ENCODE measurements at places on chromosomes 4 and X.

- no peak for DNase-seq
These were observed 58.9 kb downstream of the CHIC2 start for GRCh38 chr4:54005475-54005874.

- no peak for DNase-seq
These were observed at the start of gene MAGEB18 for GRCh38 chrX:26138274-26138673. Gene MAGEB18 (plus strand): TSS chrX:26138343. CDS start chrX:26138986, 643 bp downstream.

DNA sequence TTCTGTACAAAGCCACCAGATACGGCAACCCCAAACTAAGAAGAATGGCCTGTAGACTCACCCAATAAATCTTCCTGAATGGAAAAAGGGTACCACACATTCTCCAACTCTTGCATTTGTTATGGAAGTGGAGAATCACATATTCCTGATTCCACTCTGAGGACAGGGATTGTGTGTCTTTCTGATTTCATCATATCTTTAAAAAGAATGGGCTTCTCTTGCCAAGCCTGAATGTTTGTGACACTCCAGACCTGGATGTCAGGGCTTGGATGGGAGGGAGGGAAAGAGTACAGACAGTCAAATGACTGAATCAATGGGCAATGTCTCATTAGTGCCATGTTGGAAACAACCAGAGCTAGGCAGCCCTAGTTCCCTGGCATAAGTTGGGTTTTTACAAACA, 77.4 kb downstream of the PLAC1 start:
- DNase-seq, result no peak

DNA sequence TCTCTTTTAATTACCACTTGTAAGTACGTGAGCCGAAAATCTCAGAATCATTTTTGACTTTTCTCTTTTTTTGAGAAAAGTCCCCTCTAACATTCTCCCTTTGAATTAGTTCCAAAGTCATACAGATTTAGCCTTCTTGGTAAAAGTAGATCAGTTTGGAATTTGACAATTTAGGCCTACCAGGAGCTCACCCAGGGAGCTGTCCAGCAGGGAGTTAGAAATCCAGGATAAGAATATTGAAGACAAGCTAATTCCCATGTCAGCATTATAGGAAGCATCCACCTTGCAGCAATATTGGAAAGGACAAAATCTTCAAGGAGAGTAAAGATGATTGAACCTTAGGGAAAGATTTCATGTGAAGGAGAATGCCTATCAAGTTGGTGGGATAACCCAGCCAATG, 352.2 kb upstream of the CPEB2 start:
- DNase-seq, result no peak

- no peak for DNase-seq
These were observed 32.9 kb downstream of the CPEB2 start for GRCh38 chr4:15035159-15035558.

DNA sequence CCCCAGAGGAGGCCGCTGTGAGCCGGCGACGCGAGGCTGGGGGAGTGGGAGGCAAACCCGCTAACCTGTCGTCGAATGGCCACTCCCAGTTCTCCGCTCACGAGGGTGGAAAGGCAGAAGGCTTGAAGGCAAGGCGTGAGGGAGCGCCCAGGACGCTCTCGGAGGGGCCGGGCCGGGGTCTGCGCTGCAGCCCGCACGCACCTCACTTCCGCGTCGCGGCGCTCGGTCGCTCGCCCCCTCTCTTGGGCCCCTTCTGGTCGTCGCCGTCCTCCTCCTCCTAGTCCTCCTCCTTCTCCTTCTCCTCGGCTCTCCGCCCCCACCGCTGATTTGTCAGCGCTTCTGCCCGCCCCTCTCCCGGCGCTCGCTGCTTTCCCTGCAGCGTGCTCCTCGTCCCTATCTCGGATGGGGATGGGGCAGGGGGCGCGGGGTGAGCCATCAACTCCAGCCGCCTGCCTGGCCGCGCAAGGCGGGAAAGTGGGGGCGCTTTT, at the start of gene SNCA:
Gene SNCA, minus strand, starts transcription at position 265 of the 488 bp plus-strand sequence. CDS start 1,494 bp downstream, outside the sequence.
- no peak for DNase-seq

GRCh38 chr4:41156574-41156973, 57.8 kb downstream of the APBB2 start:
- DNase-seq, result no peak

DNA sequence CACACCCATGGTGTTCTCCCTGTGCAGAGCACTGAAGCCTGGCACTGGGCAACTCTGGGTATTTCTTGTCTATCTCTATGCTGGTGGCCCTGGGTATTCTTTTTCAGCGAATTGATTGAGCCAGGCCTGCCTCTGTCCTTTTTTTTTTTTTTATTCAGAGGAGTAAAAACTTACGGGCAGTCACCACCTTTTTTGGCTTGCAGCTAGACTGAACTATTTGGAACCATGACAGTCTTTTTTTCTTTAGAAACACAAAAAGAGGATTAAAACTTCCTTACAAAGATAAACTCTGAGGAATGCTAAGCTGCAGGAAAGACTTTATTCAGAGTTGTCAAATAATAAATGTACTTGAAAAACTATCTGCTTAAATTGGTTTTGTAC, 119.2 kb upstream of the STIM2 start:
- DNase-seq, result no peak

DNA sequence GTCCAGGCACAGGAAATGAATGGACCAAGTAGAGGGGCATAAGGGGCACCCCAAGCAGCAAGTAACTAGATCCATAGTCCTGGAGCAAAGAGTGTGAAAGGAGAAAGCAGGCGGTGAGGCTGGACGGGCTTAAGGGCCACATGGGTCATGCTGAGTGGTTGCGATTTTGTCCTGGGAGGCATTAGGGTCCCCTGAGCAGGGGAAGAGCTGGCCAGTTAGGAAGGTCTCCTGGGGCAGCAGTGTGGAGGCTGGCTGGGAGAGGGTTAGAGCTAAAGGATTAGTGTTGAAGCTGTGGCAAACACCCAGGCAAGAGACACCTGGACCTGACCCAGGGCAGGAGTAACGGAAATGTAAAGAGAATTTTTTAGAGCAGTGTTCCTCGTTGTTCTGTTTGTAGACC, 26.5 kb downstream of the MYOZ2 start:
- no peak for DNase-seq

DNA sequence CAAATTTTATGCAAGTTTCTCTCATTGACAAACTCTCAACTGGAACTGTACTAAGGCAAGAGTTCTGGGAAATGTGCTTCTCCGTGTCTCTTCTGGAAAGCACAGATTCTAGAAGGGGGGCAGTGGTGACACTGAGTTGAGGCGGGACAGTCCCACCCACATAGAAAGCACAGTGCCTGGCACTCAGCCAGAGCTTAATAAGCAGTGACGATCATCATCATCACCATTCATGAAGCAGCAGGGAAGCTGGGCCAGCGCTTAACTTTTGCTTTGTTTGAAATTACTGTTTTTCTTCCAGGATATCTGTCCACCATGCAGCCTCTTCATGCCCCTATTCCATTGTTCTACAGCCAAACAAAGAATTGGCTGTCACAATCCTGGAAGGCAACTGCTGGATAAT, 60.3 kb downstream of the BEND2 start:
- DNase-seq, result no peak

- DNase-seq, result no peak
These were observed at the start of gene NHSL2 for GRCh38 chrX:71910643-71910985. Gene NHSL2 (plus strand): TSS chrX:71910845.

- no peak for DNase-seq
These were observed 66.2 kb downstream of the MAGEA1 start for GRCh38 chrX:153245288-153245731.

GRCh38 chrX:56987741-56988140, 7.6 kb downstream of the SPIN3 start:
- DNase-seq, result no peak

DNA sequence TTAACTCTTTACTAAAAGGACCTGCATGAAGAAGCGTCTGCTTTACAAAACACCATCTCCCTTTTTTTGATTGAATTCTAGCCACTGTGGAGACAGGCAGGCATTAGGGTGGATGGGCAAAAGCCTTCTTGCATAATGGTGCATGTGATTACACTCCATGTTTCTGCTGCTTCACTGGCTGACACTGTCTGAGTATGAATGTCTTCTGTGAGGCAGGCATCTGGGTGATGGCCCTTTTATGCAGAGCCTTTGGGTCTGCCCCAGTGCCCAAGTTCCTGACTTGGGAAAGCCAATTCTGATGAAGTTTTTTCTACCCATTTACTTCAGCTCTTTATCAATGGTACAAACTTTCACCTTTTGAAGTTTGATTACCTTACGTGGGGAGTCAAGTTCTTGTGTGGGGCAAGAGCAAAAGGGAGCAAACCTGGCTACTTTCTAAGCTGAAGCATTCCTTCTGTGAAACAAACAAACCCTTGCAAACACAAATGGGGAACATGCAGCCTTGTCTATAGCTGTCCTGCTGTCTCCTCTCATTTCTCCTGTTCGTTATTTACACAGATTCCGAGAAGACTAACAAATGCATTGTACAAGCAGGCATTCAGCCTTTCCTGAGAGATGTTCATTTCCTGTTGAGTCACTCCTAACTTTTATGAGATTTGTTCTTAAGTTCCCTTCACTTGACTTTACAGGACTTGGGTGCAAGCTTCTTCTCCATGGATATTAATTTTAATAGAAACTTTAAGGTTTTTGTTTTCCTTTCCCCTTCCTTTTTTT, 301.9 kb downstream of the TLL1 start:
- DNase-seq, result no peak

GRCh38 chr4:149409555-149409962, 406.1 kb downstream of the IQCM start:
- DNase-seq, result no peak

DNA sequence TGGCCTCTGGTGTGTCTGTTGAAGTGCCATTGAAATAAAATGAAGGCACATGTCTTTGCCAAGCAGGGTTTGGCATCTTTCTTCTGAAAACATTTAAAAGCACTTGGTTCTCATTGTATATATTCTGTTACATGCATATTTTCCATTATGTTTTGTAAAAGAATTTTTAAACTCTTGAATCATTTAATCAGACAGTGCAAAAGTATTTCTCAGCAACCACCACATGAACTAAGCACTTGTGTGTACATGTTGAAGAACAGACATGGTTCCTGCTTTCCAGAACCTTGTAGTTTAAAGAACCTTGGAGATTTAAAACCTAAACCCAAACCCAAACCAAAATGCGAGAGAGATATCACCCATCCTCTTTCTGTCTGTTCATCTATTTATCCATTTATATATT, 220.3 kb upstream of the GIMD1 start:
- no peak for DNase-seq

- no peak for DNase-seq
These were observed 7.6 kb upstream of the CXCL5 start for GRCh38 chr4:74006009-74006476.

GRCh38 chr4:140568507-140569306, at the start of gene UCP1:
Gene UCP1 (minus strand): TSS chr4:140568961. CDS start chr4:140568729, 232 bp downstream.
- DNase-seq, result no peak

DNA sequence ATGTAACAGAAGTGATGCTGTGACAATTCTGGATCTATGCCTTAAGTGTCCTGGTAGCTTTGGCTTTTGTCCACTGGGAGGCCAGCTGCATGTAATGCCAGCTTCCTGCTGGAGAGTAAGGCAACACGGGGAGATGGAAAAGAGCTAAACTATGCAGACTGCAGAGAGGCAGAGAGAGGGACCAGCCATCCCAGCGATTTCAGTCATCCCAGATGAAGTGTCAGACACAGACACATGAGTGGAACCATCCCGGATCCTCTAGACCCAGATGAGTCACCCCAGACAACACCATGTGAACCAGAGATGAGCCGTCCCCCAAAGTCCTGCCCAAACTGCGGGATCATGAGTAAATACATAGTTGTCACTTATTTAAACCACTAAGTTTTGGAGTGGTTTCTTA, 14.6 kb downstream of the SRPX start:
- DNase-seq, result no peak

- DNase-seq, result no peak
These were observed 810.4 kb downstream of the TRIML1 start for GRCh38 chr4:188949596-188949995.

GRCh38 chrX:42089031-42089430, 165.7 kb upstream of the CASK start:
- DNase-seq, result no peak

DNA sequence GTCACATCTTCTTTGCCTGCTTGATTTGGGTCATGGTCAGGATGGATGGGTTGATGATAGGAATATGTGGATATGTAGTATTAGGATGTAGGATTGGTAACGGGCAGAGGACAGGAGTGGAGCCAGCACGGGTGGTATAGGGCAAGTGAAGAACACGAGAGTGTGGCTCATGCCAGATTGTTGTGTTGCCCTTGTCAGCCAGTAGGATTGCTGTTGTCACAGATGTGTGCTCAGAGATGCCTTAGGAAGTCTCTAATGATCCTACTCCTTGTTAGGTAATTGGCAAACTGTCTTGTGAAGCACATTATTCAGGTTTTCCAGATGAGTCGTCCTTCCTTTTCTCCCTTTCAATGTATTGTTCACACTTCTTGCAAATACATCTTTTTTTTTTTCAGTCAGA, 5.5 kb downstream of the ATP10D start:
- no peak for DNase-seq

- no peak for DNase-seq
These were observed 88.6 kb downstream of the HPRT1 start for GRCh38 chrX:134548257-134549201.

DNA sequence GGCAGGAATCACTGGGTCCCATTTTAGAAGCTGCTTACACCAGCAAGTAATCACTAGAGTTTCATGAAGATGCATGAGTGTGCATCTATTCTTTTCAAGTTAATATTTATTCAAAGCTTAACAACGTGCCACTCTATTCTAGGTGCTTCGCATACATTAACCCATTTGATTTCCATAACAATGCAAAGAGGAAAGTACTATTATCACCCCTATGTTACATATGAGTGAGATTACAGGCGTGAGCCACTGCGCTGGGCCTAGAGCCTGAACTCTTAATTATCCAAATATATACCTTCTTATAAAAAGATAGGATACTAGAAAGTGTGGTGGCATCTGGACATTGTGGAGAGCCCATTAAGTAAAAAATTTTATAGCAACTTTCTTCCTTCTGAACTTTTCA, 65.4 kb downstream of the CXCL13 start:
- DNase-seq, result no peak

GRCh38 chr4:105509291-105509690, 35.4 kb upstream of the PPA2 start:
- no peak for DNase-seq

DNA sequence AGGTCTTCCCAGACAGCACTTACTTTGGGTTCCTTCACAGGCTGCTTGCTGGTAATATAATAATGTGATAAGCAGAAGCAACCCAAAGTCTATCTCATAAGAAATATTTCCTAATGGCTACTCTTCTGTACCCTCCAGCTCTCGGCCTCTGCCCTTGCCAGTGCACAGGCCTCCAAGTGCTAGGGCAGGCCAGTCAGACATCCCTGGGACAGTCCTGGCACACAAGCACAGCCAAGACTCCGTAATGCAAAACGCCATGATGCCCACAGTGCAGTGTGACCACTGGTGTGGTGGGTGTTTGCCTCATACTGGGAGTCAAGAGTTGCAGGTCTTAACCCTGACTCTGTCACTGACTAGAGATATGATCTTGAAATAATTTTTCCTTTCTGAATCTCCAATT, 35.1 kb downstream of the RNF150 start:
- no peak for DNase-seq

DNA sequence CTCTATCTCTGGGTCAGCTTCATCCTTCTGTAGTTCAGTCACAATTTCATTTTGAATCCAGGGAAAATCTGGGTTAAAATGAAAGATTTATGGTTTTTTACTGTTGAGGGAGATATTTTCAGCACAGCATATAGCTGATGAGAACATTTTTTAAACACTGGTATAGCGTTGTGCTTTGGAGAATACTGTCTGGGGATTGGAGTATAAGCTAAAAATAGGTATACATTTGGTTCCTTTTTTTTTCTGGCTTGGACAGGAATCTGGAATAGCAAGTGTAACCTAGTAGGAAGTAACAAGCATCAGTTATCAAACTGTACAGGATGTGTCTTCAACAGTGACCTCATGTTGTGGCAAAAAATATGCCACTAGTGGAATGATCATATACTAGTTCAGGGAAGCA, 149.1 kb downstream of the GRXCR1 start:
- no peak for DNase-seq

GRCh38 chr4:22129454-22130029, 181.0 kb upstream of the KCNIP4 start:
- no peak for DNase-seq
